ENCODE measurements at places on chromosomes 1 and 21. TPM values are rescaled to one million over a fixed set of nuclear protein-coding genes. Genes with fewer than 3 reads are reported as not detected.

DNA sequence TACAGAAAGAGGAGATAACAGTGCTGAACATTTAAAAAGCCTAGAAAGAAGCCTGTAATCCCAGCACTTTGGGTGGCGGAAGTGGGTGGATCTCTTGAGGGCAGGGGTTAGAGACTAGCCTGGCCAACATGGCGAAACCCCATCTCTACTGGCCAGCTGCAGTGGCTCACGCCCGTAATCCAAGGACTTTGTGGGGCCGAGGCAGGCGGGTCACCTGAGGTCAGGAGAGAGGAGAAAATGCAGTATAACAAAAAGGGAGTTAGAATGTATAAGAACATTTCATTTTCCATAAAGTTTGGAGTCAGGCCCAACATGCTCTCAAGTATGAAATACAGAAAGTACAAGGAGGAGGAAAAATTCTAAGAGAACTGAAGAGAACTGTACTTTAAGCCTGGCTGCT, 134.5 kb downstream of the SMYD3 start:
- no peak overlapping the region for H3K27ac ChIP-seq
- no peaks in the 10 kb centered on the region for H3K36me3 ChIP-seq
- H3K27me3 ChIP-seq = no peaks in the 10 kb centered on the region
- DNase-seq = no peak
- no peaks in the 10 kb centered on the region for H3K4me1 ChIP-seq

DNA sequence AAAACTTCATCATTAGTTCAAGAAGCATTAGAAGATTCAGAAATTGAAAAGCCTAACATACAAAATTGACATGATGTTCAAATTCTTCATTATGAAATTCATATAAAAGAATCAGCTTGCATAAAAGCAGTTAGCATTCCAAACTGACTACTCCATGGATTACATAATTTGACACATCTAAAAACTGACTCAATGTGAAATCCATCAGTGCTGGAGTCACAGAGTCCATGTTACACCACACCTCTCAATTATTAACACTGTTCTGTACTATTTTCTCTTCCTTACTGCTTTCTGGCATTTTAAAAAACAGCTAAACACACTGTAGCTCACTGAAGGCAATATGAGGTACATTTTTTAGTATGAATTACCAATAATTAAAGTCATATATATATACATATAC, 28.0 kb downstream of the ARHGAP29 start:
- no peak overlapping the region for H3K27ac ChIP-seq
- no peaks in the 10 kb centered on the region for H3K4me1 ChIP-seq
- H3K36me3 ChIP-seq = no peaks in the 10 kb centered on the region
- H3K27me3 ChIP-seq = no peaks in the 10 kb centered on the region

DNA sequence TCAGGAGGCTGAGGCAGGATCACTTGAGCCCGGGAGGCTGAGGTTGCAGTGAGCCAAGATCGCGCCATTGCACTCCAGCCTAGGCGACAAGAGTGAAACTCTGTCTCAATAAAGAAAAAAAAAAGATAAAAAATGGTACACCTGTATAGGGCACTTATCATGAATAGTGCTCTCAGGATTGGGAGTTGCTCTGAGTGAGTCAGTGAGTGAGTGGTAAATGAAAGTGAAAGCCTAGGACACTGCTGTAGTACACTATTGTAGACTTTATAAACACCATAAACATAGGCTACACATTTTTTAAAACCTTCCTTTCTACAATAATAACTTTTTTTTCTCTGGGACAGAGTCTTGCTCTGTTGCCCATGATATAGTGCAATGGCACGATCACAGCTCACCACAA, 16.8 kb downstream of the PHTF1 start:
- H3K4me3 ChIP-seq = no peak overlapping the region
- no peak for DNase-seq
- H3K4me1 ChIP-seq = no peaks in the 10 kb centered on the region
- H3K36me3 ChIP-seq = no peaks in the 10 kb centered on the region

DNA sequence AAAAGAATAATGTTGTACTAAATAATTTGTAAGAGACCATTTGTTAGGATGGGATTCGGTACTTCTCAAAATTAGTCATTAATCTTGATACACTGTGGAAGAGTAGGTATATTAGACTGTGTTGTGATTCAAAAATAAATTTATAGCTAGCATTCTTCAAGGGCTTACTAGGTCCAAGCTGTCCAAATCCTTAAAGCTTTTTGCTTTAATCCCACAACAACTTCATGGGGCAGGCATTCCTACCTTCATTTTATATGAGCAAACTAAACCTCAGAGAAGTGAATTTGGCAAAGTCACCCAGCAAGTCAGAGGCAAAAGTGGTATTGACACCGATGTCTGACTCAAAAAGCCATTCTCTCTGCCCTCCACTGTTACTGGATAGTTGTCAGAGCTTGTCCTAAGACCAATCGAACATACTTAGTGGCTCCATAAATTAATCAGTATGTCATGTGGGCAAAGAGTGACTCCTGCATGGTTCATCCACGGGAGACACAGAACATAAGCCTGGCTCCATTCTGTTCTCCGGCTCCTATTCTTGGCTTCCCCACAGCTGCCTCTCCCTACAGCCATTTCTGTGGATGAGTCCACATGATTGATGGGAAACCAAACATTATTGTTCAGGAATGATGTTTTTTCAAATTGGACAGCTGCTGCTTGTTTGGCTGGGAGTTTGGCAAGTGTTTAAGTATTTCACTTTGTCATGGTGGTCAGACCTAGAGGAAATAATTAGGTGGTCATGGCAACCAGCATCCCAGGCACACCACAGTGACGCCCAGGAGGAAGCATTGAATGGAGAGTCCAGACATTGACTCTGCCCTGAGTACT, 133.4 kb upstream of the FGGY start:
- no peaks in the 10 kb centered on the region for H3K36me3 ChIP-seq
- no peak overlapping the region for H3K27ac ChIP-seq
- H3K4me3 ChIP-seq = no peak overlapping the region
- no peaks in the 10 kb centered on the region for H3K27me3 ChIP-seq

- no peaks in the 10 kb centered on the region for H3K27me3 ChIP-seq
- no peak for DNase-seq
- H3K27ac ChIP-seq = no peak overlapping the region
- H3K4me1 ChIP-seq = peaks cover 9% of the 10 kb centered on the region
- H3K4me3 ChIP-seq = no peak overlapping the region
These were observed 55.5 kb downstream of the GABPA start for GRCh38 chr21:25790122-25790877.

GRCh38 chr1:26318338-26319064, 743 bp downstream of the CD52 start:
- peak overlapping the region; percentile 69 for H3K27ac ChIP-seq
- peaks cover 78% of the 10 kb centered on the region for H3K4me1 ChIP-seq
- peaks cover 37% of the 10 kb centered on the region for H3K36me3 ChIP-seq
- DNase-seq = no peak
- no peaks in the 10 kb centered on the region for H3K27me3 ChIP-seq
- peak overlapping the region; percentile 94 for H3K4me3 ChIP-seq

DNA sequence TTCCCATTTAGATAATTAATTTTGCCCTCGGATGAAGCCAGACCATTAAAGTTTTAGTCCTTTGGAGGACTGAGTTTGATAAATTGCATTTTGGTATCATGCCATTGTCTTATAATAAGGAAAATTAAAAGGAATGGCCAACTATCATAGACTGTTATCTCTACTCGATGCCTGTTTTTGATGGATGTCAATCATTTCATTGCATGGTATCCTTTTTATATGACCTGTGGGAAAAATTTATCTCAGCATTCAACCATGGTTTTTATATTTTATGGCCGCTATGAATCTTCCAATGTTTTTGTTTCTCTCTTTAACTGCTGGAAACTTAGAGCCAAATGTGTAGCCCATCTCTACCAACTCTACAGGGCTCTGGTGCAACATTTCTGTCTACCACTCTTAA, 9.9 kb upstream of the CCT8 start:
- H3K27me3 ChIP-seq = no peaks in the 10 kb centered on the region
- no peak overlapping the region for H3K4me3 ChIP-seq
- H3K27ac ChIP-seq = no peak overlapping the region

DNA sequence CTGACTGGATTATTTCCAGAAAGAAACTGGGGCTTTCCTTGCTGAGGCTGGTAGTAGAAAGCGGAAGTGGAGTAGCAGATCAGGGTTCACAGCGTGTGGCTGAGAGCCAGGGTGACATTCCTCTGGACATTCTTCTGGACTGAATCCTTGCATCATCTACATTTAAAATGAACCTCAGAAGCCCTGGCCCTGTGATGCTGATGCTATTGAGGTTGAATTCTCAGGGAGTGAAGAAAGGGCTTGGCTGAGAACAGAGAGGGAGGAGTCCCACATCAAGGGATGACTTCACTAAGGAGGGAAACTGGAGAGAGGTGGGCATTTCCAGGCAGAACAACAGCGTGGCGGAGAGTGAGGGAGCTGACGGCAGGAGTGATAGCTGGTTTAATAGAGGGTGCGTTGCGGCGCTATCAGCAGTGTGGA, 102.3 kb upstream of the LMO4 start:
- H3K4me1 ChIP-seq = no peaks in the 10 kb centered on the region
- no peak for DNase-seq
- H3K27ac ChIP-seq = no peak overlapping the region
- H3K36me3 ChIP-seq = no peaks in the 10 kb centered on the region
- no peaks in the 10 kb centered on the region for H3K27me3 ChIP-seq
- H3K4me3 ChIP-seq = no peak overlapping the region

GRCh38 chr1:100542285-100542684, 4.3 kb downstream of the GPR88 start:
- H3K4me3 ChIP-seq = no peak overlapping the region
- no peaks in the 10 kb centered on the region for H3K36me3 ChIP-seq
- no peak overlapping the region for H3K27ac ChIP-seq
- peaks cover 10% of the 10 kb centered on the region for H3K4me1 ChIP-seq
- peaks cover 17% of the 10 kb centered on the region for H3K27me3 ChIP-seq
- DNase-seq = no peak

DNA sequence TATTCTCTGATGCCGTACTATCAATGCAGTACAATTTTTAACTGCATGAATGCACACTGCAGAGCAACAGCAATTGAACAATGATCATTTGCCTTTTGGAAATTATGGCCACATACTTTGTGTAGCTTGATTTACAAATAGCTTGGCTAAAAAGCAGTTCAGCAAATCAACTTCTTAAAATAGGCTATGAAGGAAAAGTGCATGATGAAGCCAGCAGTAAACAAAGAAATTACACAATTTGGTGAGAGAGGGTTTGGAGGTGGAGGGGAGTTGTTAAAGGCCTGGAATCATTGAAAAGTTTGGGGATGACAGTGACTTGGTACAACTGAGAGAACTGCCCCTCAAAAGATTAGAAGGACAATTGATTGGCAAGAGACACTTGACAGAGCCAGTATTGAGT, 6.5 kb downstream of the PIGM start:
- no peak overlapping the region for H3K27ac ChIP-seq
- DNase-seq = no peak
- H3K27me3 ChIP-seq = no peaks in the 10 kb centered on the region
- peaks cover 14% of the 10 kb centered on the region for H3K4me1 ChIP-seq
- no peaks in the 10 kb centered on the region for H3K36me3 ChIP-seq

DNA sequence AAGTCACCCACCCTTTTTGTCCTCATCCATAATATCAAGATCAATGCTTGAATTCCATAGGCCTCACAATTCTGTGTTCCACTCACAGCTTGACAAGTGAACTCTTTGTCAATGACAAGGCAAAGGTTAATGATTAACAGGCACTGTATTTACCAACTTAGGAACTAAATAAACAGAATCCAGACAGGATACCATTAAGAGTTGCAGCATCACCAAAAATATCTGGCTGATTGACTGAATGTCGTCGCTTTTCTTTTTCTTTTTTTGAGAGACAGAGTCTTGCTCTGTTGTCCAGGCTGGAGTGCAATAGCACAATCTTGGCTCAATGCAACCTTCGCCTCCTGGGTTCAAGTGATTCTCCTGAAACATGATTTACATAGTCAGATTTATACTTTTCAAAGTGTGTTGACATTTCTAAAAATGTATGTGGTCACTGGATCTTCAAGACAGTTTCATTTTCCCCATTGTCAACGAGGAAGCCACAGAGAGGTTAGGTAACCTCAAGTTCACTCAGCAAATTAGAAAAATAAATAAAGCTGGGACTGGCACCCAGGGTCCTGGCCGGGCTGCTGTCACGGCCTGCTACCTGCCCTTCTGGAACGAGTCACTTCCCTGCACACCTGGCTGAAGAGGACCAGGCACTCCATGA, 81.0 kb downstream of the PDE9A start:
- no peak overlapping the region for H3K4me3 ChIP-seq
- DNase-seq = no peak
- no peaks in the 10 kb centered on the region for H3K36me3 ChIP-seq
- no peaks in the 10 kb centered on the region for H3K27me3 ChIP-seq

DNA sequence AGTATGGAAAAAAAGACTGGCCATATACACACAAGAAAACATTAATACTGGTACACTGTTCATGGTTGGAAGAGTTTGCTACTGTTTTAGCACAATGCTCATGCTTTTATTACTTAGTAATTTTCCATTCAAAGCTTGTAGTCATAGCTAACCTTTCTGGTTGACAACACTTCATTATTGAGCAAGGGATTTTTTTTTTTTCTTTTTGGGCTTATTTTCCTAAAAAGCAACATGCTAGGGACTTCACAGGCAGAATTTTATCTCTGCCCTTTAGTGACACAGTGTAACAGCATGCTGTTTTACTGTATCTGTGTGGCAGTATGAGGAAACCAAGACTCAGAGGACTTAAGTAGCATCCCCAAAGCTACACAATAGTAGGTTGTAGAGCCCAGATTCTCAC, 58.5 kb downstream of the FGGY start:
- no peak overlapping the region for H3K4me3 ChIP-seq
- H3K36me3 ChIP-seq = no peaks in the 10 kb centered on the region
- no peaks in the 10 kb centered on the region for H3K4me1 ChIP-seq
- no peak for DNase-seq
- no peaks in the 10 kb centered on the region for H3K27me3 ChIP-seq

DNA sequence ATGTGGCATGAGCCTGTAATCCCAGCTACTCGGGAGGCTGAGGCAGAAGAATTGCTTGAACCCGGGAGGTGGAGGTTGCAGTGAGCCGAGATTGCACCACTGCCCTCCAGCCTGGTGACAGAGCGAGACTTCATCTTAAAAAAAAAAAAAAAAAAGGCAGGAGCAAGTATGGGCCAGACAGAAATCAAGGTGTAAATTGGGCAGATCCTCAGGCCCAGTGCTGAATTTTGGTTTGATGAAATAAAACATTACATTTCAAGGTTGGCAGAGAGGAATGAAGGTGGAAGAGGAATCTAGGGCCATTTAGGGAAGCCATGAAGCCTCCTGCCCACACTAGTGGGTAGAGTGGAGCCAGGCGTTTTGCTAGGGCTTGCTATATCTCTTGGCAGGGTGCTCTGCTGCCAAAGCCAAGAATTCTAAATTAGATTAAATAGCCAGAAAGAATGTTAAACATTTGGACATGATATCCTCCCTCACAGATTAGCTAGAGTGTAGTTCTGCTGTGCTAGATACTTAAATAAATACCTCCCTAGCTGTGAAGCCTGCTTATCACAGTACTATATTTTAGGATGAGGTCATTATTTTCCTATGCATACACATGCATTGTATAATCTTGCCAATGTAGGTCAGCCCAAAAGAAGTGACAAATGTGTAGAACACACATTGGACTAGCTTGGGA, 16.6 kb upstream of the LGALS8 start:
- H3K36me3 ChIP-seq = no peaks in the 10 kb centered on the region
- no peak overlapping the region for H3K27ac ChIP-seq
- H3K4me3 ChIP-seq = no peak overlapping the region
- no peak for DNase-seq
- peaks cover 37% of the 10 kb centered on the region for H3K4me1 ChIP-seq

Gene CLEC20A
- not detected for total RNA-seq

Gene APCS
- not detected for total RNA-seq

Gene KCNJ9
- not detected for total RNA-seq

Gene KHDC4
- total RNA-seq = 127 TPM

Gene TRIM17
- 0.76 TPM for total RNA-seq

Gene C1orf94
- not detected for total RNA-seq

Gene MYOG
- not detected for total RNA-seq

Gene PEX19
- 53.5 TPM for total RNA-seq

Data from CD4-positive, alpha-beta memory T cell (primary cell).